Mucosa of descending colon (tissue), 3 donors: ENCODE measurements at places on chromosomes 3 and 15. TPM values are rescaled to one million over a fixed set of nuclear protein-coding genes. Genes with fewer than 3 reads are reported as not detected.
A peak's percentile ranks its signal among the peaks of the same experiment; 100 is the strongest.

DNA sequence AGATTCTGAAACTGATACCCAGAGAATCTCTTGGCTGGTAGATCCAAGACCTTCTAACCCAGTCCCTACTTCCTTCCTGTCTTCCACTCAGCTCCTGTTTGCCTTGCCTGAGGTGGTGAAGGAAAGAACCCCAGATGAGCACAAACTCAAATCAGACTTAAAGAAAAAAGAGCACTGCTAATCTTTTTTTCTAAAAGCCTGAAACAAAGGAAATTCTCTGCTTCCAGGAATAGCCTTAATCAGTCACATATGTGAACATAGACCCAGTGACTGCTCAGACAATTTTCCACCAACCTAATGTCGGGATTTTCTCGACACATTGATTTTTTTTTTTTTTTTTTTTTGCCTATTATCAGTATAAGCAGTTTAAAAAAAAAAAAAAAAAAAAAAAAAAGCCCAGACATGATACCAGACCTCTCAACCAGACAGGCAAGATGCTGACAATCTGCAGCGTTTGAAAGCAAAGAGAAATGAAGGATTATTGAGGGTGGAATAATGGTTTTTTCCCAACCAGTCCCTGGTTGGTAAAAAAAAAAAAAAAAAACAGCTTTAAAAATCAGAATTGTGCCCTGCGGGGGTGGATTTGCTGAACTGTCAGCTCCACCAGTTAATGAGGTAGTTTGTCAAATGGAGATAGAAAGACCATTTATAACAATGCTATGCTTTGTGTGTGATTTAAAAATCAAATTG, 256.8 kb upstream of the RARB start:
- DNase-seq, result no peak

PAQR9 gene
- total RNA-seq, result not detected

PIK3CB gene
- 57.9 TPM for total RNA-seq

SYNPR gene
- total RNA-seq, result not detected

GRCh38 chr15:88447206-88447605, 20.0 kb downstream of the MRPL46 start:
- no peak for DNase-seq

GRCh38 chr3:44001072-44001471, 240.6 kb upstream of the TOPAZ1 start:
- DNase-seq, result no peak

GRCh38 chr3:78798266-78798832, 969.4 kb downstream of the ROBO1 start:
- DNase-seq, result no peak

GRCh38 chr15:58355382-58355971, 76.3 kb upstream of the LIPC start:
- no peak for DNase-seq

DNA sequence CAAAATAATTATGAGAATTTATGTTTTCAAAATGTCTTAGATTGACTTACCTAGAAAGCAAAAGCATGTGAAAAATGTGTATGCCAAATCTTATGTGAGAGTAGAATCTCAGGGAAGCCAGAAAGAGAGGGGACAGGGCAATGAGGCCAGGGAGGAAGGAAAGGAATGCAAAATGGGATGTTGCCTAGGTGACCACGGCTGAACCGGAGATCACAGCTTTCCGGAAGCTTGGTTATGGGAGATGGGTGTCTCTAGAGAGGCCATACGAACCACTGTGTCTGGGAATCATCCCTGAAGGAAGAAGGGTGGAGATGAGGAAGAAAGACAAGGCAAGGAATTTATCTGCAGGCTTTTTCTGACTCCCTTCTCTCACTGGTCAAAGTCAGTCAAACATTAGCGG, 76.0 kb downstream of the SUCLG2 start:
- DNase-seq, result no peak

GOLGB1 gene
- total RNA-seq, result 86.9 TPM

KCNMB2 gene
- total RNA-seq, result 0.19 TPM

DNA sequence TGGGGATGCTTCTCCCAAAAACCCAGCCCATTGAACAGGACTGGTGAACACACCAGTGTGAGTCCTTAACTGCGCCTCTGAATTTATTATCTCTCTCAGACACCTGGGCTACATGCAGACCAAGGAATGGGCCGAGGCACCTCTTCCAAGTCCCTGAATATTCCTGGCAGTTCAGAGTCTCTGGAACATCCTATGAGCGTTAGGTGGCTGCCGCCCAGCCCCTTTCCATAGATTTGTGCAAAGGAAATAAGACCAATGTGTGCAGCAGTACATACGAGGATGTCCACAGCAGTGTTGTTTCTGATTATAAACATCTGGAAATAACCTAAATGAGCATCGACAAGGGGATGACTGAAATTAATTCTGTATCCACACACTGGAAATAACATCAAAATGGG, 104.9 kb upstream of the RPL32 start:
- DNase-seq, result no peak

GRCh38 chr3:146115619-146116018, 45.4 kb downstream of the PLOD2 start:
- DNase-seq, result no peak

LRTM1 gene
- total RNA-seq, result not detected

GRCh38 chr3:172334671-172335207, 113.5 kb downstream of the GHSR start:
- DNase-seq, result no peak

GRCh38 chr3:49253512-49253911, 23.5 kb downstream of the C3orf62 start:
- DNase-seq, result no peak

DNA sequence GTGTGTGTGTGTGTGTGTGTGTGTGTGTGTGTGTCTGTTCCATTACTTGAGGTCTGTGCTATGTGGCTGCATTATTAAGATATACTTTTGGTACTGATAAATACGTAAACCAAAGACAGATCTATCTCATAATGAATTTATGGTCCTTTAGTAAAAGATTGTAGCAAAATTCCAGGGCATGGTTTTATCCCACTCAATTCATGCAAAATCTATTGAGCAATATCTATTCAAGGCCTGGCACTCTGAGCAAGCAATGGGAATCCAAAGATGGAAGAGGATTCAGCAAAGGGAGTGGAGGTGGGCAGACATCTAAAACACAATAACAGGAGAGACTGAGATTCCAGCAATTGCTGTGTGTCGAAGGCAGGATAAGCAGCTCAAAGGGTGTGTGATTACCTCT, 86.8 kb downstream of the RFTN1 start:
- no peak for DNase-seq

DNA sequence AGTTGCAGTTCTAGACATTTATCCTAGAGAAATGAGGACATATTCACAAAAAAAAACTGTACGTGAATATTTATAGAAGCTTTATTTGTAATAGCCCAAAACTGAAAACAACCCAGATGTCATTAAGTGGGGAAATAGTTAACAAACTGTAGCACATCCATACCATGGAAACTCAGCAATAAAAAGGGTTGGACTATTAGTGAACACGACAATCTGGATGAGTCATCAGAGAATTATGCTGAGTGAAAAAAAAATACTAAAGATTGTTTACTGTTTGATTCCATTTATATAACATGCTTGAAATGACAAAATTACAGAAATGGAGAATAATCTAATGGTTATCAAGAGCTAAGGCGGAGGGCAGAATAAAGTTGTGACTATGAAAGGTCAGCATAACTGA, 59.5 kb downstream of the CPA3 start:
- no peak for DNase-seq

DNA sequence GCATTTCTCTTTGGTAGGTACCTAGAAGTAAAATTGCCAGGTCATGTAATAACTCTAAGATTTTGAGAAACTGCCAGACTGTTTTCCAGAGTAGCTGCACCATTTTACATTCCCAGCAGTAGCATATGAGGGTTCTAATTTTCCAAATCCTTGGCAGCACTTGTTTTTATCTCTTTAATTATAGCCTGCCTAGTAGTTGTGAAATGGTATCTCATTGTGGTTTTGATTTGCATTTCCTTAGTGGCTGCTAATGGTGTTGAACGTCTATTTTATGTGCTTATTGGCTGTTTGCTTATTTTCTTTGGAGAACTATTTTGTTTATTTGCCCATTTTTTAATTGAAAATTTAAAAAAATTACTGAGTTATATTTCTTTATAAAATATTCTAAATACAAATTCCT, 117.9 kb downstream of the TCF12 start:
- DNase-seq, result no peak

ATP8B4 gene
- 7.4 TPM for total RNA-seq

GHSR gene
- total RNA-seq, result not detected

DNA sequence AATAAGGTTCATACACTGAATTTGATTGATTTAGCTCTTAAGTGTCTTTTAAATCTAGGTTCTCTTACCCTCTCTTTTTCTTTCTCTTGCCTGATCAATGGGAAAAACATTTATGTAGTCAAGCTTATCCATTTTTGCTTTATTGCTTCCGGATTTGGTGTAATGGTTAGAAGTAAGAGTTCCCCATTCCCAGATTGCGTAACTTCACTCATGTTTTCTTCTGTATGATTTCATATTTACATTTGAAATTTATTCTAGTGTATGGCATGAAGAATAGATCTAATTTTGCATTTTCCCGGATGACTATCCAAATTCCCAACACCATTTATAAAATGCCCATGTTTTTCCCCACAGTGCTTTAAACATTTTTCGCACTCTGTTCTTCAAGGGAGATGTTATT, 27.9 kb upstream of the SV2B start:
- DNase-seq, result no peak

- DNase-seq, result no peak
Measured at GRCh38 chr3:164222197-164222596, 856.1 kb downstream of the SI start.

- DNase-seq, result no peak
Measured at GRCh38 chr15:35757361-35757760, 211.4 kb upstream of the DPH6 start.

LIPH gene
- total RNA-seq, result 122 TPM

DNA sequence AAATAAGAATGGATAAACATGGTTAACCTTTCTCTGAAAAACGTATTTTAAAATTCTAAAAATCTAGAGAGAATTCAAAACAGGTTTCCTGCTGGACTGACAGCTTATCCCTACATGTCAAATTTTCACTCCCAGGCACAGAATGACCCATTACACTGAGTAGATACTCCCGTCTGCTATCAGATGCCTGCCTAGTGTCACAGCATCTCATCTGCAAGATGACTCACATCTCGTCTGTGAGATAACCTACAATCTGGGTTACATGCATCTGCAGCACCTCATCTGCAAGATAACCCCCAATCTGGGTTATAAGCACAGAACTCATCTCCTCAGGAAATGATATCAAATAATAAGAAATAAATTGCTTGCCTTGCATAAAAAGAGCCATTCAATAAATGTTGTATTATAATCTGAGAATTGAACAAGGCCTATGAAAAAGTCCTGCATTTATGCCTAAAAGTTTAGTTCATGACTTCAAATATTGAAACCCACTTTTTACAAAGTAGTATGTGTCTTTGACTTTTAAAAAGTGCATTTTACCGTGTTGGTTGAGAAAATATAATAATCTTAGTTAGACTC, 188.3 kb upstream of the THBS1 start:
- no peak for DNase-seq

CHRD gene
- 2.8 TPM for total RNA-seq

HCLS1 gene
- total RNA-seq, result 8.8 TPM

DNA sequence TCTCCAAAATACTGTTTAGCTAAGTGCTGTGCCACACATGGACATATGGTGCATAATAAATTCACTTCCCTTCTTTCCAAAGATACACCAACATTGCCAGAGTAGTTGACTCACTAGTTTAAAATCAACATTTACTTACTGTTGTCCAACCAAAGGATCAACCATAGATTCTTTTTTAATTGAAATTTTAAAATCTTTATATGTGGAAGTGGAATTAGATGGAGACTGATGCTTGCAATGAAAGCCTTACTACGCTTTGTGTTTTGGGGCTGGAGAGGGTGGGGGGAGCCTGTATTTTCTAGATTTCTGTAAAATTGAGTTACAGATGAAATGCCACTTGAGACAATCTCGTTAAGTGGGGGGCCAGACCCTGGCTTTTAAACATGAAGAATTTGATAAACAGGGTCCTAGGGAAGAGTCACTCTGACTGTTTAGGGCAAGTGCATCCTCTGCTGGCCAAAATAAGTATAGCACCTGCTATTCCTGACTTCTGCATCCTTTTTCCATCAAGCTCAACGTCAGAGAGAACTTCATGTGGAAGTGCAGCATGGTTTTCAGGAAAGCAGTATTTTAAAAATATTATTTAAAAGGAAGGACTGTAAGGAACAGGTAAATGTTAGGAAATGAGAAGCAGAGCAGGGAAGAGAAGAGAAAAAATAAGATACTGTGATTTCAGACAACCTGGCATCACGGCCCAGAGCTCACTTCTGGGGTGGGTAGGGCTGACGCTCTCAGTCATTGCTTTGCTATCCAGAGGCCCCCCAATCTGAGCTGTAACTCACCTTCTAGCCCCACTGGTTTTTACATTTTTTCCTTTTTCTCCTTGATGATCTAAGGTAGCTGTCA, 76.7 kb downstream of the BOC start:
- DNase-seq, result peak; percentile 87

DNA sequence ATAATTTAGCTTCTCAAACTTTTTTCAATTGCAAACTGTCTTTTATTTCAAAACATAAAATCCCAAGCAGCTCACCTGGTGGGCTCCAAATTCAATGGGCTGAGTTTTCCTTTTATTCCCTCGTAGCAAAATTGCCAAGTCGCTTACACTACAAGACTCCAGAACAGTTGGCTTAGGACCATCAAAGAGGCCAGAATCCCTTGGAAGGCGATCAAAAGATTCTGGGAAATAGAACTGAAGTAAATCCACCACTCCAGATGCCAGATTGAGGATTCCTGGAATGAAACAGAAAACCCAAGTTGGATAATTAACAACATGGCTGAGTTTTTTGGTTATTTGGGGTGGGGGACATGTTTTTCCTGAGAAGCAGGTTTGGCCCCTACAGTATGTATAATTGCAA, 87.7 kb upstream of the DCLK3 start:
- DNase-seq, result no peak

DNA sequence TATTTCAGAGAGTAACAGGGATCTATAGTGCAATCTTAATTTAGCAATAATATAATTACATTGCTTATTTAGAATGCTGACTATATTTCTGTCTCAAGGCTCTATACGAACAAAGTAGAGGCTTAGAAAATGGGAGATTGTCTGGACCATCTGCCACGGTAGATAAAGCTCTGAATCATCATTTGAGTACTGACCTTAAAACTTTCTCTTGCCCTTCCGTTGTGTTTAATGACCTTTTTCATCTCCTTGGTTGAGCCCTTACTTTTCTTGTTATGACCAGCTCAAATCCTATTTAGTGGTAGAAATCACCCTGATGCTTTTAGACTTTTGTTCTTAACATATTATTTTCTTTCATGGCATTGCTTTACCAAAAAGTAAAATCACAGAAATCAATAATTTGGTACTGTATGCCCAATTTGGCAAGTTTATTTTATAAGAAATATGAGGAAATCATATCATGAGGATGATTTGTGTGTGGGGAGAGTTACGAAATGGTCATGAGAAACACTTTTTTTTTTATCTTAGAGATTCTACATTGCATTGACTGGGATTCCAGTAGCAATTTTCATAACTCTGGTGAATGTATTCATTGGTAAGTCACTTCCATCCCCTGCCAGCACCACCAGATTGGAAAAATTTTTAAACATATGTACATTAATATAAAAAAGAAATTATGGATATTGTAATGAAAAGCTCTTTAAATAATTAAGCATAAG, 11.0 kb downstream of the NDUFB5 start:
- DNase-seq, result no peak

GMNC gene
- not detected for total RNA-seq

MYRIP gene
- 7.2 TPM for total RNA-seq

- no peak for DNase-seq
Measured at GRCh38 chr3:101010296-101010695, 17.1 kb upstream of the ABI3BP start.

GDPGP1 gene
- 19.3 TPM for total RNA-seq

GRCh38 chr3:37450561-37450960, 276.2 kb upstream of the LRRFIP2 start:
- no peak for DNase-seq

HTR3E gene
- 0.16 TPM for total RNA-seq
